ENCODE measurements at places on chromosomes 7 and 10.

GRCh38 chr7:83347945-83348444, 185.3 kb upstream of the PCLO start:
- no peak for DNase-seq

GRCh38 chr7:91556956-91557650, 292.9 kb downstream of the FZD1 start:
- DNase-seq = no peak

- DNase-seq = no peak
Measured at GRCh38 chr7:124009321-124009720, 23.5 kb downstream of the TMEM229A start.

GRCh38 chr7:26224359-26224758, 22.8 kb downstream of the CBX3 start:
- DNase-seq = no peak

- no peak for DNase-seq
Measured at GRCh38 chr7:120274899-120275298, 1.9 kb downstream of the KCND2 start.

GRCh38 chr7:98372993-98373392, 27.9 kb downstream of the BAIAP2L1 start:
- no peak for DNase-seq

DNA sequence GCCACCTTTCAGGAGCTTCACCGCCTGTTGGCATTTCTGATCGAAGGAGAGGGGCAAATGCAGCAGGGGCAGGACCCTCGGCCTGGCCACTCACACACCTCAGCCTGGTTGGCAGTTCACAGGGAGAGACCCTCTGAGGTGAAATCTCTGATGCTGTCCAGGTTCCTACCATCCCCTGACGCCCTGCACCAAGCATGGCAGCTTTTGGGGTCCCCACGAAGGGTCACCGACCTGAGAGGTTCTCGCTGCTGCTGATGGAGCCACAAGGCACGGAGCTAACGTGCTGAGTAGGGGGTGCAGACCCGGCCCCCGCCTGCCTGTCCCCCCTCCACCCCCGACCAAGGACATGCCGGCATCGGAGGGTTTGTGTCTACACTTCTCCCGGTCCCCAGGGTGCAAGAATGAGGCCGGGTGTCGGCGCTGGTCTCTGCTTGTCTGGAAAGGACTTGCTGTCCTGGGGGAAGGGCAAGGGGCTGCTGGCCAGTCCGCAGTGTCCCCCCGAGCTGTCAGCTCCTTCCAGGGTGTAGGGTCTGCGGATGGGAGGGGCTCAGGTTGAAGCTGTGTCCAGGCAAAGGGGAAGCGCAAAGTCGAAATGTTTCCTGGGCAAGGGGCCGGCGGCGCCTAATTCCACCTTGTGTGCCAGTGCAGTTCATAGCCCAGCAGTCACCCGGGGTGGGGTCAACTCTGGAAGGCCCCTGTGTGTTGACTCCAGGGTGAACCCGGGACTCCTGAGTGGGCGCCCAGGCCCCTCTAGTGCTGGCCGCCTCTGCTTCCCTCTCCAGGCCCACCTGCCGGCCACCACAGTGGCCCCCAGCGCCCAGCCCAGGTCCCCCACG, 132.6 kb downstream of the DNAJB6 start:
- no peak for DNase-seq

GRCh38 chr7:119969054-119969453, 303.9 kb upstream of the KCND2 start:
- DNase-seq = no peak

DNA sequence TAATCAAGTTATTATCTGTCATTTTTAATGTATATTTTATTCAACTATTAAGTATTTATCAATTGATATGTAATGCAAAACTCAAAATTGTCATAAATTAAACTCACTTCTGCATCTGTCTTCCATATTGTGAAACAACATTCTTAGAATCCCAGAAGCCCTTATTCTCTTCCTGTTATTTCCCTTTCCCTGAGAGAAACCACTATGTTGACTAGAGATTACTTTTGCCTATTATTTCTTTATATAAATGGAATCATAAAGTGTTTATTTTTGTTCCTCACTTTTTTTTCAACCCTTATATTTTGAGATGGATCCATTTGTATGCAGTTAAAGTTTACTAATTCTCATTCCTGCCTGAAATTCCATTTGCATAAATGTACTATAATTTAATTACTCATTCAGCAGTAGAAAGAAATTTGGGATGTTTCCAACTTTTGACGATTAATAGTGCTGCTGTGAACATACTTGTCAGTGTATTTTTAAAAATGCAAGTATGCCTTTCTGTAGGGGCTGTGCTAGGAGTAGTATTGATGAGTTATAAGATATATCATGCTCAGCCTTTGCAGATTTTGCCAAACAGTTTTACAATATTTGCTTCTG, 211.2 kb downstream of the SEMA3D start:
- no peak for DNase-seq

- peak; percentile 9 for DNase-seq
Measured at GRCh38 chr7:77351539-77352004, 64.6 kb downstream of the GSAP start.

DNA sequence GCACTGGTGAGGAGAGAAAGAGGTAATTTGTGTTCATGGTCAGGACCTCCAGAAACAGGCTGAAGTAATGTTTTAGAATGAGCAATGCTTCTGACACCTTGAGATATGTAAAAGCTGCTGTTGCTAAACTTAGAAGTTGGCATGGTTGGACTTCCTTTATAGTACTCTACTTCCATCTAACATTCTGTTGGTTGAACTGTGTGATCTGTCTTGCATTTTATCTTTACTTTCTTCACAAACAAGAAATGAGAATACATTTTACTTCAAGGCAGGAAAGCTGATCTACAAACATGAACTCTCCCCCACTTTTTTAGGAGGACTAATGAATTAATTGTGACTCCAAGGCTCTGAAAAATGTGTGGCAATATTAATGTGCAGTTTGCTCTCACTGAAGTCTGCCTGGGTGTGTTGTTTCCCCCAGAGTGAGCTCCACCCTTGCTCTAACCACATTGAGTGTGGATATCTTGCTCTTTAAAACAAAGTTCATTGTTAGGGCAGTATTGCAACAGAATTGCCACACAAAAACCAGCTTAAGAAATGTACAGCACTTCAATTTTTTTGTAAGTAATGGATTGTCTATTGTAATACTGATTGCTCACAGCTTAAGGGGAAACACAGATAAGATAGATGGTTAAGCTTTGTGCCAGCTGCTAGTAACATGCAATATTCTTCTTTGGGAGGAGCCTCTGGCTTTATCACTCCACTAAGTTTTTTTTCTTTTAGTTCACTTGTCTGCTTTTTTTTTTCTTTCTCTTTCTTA, 69.0 kb downstream of the ADD3 start:
- no peak for DNase-seq

DNA sequence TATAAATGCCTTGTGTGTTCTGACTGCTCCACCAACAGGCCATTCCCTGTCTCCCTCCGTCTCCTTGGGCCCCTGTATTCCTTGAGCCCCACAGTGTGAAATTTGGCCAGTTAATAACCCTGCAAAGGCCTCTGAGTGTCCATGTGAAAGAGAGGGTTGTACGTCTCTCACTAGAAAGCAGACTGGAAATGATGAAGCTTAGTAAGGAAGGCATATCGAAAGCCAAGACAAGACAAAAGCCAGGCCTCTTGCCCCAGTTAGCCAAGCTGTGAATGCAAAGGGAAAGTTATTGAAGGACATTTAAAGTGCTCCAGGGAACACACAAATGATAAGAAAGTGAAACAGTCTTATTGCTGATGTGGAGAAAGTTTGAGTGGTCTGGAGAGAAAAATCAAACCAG, 680.2 kb downstream of the SDK1 start:
- no peak for DNase-seq

DNA sequence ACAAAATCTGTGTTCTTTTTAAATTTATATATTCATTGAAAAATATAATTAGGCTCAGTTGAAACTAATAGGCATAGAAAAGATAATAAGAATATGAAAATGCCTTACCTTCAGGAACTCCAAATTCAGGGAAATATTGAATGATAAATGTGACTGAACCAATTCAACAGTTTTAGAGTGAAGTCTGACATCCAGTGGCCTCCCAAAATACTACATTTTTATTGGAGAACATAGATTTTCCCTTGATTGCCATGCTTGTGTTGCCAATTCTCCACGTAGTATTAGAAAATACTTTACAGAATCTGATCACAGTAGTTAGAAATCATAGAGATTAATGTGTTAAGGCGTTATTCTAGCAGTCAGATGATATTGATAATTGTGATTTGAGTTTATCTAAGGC, 1246.7 kb downstream of the GATA3 start:
- no peak for DNase-seq

- peak; percentile 57 for DNase-seq
Measured at GRCh38 chr10:3757638-3758490, 27.1 kb downstream of the KLF6 start.

- no peak for DNase-seq
Measured at GRCh38 chr10:103852856-103853255, 2.5 kb downstream of the SH3PXD2A start.

DNA sequence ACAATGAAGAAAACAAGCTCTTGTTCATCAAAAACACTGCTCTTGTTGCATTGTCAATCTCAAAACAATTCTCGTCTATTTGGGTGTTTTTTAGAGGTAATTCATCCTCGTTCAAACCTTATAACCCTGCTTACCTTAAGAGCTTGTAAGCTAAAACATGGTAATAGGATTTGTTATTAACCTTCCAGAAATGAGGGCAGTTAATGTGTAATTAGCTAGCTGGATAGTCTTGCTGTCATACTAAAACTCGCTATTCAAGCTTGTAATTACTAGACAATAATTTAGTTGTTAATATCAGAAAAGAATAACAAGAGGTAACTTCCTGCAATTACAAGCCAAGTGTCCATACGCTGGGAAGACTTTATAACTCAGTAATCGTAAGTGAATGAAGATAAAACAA, 101.6 kb downstream of the UBE2H start:
- DNase-seq = no peak

DNA sequence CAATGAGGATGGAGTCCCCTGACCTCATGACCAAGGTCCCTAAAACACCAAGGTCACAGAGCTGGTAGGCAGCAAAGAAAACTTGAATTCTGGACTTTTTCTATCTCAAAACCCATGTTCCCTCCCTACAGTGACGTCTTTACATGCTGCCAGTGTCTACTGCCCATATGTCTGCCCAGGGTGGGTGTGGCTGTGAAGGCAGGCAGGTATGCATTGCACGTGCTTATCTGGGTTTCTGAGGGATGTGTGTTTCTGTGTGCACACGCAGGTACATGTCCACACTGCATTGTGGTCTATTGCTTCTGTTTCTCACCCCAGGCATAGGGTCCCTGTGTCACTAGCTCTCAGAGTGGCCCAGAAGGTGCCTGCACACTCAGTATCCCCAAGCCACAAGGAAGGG, 13.5 kb downstream of the ATP6V1F start:
- no peak for DNase-seq

DNA sequence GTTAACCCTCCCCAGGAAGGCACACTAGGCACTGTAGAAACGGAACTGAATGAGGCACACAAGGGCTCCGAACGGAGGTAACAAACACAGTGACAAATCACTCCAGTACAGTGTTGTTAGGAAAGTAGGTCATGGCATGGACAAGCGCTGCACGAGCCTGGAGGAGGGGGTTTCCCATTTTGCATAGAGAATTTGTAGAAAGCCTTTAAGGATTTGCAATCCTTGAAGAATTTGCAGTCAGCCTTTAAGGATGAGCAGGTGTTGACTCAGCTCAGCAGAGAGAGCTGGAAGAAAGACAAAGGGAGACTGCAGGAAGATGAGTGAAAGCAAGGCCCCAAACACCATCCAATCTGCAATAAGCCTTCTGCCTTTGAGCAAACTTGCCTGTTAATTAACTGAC, 51.1 kb upstream of the PPP1R3C start:
- DNase-seq = no peak

DNA sequence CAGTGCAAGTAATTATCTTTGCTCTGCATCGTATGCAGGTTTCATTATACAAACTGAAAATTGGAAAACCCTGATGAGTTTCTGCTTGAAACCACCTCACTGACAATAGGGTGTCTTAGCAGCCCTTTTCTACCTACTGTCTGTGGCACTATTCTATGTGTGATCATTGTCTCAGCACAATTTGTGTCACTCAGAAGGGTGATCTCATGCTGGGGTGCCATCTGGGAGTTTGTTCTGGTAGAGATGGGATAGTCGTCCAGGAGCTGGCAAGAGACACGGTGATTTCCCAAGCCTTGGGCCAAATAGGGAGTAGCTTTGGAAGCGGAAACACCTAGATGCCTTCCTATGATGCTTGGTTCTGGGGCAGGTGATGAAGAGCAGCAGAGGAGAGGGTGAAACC, 186.3 kb downstream of the FRMD4A start:
- no peak for DNase-seq

DNA sequence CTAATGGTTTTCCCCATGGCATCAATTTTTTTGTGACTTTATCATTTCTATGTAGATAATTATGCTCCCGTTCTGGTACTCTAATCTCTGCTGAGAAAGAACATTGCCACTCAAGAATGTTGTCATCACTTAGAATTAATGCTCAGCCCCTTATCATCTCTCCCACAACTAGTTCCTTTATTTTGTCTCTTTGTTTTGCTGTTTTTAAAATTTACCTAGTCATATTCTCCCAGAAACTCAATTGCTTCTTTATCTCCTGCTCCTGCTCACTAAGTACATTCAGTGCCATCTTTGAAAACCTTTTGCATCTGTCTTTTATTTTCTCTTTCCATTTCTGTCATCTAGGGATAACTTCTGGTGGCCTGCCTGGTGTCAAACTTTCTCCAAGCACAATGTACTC, 324.9 kb upstream of the MTPN start:
- DNase-seq = no peak

DNA sequence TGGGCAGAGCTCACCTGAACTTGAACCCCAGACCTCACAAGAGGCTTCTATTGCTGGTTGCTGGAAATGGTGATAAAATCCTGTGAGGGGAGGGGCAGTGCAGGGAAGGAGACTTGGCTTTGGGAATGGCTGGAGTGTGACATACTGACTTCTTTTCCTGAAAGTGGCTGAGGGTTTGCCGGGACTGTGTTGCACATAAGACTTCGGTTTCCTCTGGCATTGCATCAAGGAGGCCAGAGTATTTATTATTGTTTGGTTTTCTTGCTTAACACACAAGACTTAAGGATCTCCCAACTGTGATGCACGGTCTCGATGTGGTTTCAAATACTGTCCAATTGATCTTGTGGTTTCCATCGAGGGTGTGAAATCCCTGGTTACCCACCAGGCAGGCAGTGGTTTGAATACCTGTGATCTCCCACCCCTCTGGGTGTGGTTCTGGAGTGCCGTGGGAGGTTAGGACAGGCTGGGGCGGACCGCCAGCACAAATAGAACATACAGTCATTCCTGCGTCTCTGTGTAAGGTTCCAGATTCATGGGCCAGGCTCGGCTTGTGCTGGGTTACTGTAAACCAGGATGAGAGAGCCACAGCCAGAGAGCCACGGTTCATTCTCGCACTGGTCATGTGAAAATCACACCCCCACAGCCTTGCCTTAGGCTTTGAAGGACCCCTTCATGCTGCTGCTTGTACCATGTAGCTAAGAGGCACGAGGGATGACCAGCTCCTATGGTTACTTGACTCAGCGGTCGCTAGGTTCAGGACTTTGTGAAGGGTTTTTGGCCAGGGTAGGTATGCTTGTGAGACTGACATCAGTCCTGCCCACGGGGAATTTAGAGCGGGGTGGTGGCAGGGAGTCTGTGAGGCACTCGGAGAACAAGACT, 39.2 kb downstream of the WBP1L start:
- no peak for DNase-seq

- no peak for DNase-seq
Measured at GRCh38 chr10:44966129-44966815, 6.7 kb downstream of the RASSF4 start.

All from activated T-helper 1 cell treated with anti-CD3 and anti-CD28 coated beads, Interleukin-2, amount 50 U/mL, for 16 hours (primary cell).